Activated CD8-positive, alpha-beta memory T cell treated with anti-CD3 and anti-CD28 coated beads, Interleukin-2, amount 50 U/mL, for 48 hours (primary cell): ENCODE measurements at places on chromosomes 2 and 18.
A peak's percentile ranks its signal among the peaks of the same experiment; 100 is the strongest.

DNA sequence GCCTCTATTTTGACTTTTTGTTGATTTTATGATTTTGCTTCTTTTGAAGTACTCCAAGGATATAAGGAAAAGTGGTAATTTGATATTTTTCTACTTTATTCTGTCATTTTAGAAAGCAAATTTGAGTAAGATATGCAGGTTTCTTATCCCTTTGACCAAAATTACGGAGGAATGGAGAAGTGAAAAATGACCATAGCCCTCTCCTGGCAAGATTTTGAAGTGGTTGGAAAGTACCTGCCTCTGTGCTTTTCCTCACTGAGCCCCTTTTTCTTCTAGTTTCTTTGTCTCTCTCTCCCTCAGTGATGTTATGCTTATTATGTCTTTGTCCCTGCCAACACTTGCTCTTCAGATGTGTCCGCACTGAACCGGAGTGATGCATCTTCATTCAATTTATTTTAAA is 898.1 kb downstream of the EPHA4 start:
- no peak for DNase-seq

- no peak for DNase-seq
Measured at GRCh38 chr2:127864877-127865276, 6.9 kb upstream of the POLR2D start.

GRCh38 chr18:61894751-61895524 is 2.1 kb upstream of the RNF152 start:
- DNase-seq = no peak

DNA sequence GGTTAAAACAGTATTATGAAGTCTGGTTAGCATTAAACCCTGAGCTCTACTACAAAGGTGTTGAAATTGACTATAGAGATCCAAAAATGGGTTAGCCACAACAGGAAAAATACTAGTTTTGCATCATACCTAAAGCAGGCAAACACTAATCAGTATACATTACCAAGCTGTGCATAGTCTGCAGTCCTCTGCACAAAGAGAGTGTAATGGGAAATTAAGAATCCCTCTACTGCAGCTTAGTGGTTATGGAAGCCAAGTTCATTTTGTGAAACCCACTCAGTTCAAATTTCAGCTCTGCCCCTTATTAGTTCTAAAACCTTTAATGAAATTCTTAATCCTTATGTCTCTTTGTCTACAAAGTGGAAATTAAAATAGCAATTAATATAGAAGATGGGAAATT is 192.1 kb downstream of the MBD2 start:
- DNase-seq = no peak

DNA sequence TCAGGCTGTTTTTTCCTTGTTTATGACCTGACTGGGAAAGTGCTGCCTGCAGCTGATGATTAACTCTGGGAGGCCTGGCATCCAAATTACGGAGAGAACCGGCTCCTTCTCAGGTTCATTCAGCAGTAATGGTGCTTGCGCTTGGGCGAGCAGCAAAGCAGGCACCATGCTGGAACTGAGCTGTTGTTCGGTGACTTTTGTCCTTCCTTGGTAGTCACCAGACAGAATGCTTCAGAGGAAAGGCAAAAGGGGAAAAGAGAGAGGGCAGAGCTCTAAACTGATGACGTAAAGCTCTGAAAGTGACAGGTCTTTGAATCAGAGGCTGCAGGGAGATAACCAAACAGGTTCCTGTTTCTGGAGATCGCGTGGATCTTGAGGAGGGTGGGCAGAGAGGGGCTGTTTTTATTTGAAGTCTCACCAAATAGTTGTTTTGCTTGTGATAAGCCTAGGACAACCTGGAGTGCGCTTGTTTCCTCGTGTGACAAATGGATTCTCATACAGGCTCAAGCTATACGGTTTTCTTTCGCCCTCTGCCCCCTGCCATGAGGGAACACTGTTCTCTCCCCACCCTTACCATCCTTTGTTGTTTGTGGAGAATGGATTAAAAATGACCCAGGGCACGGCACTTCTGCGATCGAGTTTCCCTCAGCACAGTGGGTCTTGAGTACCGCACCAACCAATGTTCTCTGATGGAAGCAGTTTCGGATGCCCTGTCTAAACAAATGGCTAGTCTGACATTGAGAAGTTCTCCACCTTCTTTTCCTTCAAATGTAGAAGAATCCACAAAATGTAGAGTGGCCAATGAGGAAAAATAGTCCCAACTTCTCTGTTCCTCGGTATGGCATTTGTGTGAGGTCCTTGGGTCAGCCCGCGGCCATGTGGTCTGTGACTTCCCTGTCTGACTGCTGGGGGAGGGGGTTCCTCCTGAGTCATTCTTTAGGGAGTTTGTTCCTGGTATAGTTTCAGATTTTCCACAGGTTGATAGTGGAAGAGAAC is 1.3 kb downstream of the RASGRP3 start:
- DNase-seq = no peak

GRCh38 chr2:28638102-28638501 is 113.5 kb upstream of the PPP1CB start:
- no peak for DNase-seq

DNA sequence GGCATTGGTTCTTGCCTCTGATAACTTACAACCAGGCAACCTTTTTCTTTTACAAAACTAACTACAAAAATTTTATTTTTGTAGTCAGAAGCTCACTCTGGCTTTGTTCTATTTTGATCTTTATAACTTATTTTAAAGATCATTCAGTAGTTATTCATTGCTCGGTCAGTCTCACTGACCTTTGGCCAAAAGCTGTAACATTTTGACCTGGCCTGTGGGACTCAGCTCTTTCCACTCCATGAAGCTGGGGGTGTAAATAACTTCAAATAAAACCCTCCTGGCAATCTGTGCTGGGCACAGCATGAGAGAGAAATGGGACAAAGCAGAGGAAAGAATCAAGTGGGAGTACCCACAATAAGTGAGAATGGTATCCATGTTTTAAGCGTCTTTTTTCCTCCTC is 380.7 kb downstream of the SETBP1 start:
- DNase-seq = no peak

- DNase-seq = no peak
Measured at GRCh38 chr18:58132595-58133261, 88.7 kb downstream of the NEDD4L start.

DNA sequence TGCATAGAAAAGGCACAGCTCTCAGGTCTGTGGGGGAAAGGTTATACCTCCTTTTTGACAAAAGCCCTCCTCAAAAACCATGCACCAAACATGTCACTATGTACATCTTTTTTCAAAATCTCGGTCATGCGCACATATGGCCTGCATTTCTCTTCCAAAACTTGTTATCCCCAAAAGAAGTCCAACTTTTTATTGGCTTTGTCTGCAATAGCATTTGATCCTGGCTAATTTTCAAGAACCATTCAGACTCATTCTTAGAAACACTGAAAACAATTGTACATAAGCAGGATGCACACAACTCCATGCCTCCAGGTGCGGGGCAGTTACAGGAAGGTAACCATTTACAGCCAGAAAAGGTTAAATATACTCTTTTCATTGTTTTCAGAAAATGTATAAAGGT is 21.9 kb downstream of the SERTAD2 start:
- no peak for DNase-seq

DNA sequence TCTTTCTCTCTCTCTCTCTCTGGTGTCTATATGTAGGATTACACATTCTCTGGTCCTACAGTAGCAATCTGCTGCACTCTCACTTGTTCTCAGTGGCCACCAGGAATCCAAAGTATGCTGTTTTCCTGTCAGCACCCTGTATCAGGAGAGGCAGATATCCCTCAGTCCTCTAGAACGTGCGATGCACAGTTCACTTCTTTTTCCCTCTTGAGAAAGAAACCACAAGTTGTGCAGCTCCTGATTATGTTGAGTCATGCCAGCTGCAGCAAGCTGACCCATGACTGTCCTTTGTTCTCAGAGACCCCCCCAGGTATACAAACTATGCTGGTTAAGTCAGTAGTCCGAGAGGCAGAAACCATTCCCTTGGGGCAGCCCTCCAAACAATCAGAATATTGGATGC is 54.6 kb downstream of the LANCL1 start:
- DNase-seq = no peak

GRCh38 chr2:191836471-191836852 is 10.4 kb downstream of the CAVIN2 start:
- no peak for DNase-seq

DNA sequence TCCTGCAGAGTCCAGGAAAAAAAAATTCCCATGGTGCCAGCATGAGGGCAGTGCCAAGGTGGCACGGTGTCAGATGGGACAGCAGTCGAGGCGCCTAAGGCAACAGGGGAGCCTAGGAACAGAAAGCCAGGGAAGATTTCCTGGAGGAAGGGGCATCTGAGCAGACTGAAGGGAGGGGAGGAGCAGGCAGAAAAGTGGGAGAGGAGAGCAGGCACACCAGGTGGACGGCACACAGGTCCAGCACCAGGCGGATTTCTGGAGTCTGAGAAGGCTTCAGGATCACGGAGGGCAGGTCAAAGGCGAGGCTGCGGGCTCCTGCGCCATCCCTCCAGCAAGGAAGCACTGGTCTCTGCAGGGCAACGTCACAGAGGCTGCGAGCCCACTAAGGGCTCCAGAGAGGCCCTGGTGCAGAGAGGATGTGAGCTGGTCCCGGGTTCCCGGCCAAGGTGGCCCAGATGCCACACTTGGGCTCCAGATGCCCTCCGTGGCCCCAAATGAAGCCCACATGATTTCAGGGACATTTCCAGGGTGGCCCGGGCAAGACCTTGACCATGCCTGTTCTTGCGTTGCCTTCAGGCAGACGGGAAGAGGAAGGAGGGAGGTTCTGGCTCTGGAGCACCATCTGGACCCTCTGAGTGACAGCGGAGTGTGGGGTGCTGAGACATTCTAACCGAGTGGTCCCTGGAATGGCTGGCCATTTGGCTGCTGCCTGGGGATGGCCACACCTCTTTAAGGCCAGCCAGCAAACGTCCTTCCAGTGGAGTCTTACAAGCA is 4.1 kb downstream of the HS6ST1 start:
- peak; percentile 49 for DNase-seq

- no peak for DNase-seq
Measured at GRCh38 chr2:37318401-37318800, 6.2 kb downstream of the PRKD3 start.

DNA sequence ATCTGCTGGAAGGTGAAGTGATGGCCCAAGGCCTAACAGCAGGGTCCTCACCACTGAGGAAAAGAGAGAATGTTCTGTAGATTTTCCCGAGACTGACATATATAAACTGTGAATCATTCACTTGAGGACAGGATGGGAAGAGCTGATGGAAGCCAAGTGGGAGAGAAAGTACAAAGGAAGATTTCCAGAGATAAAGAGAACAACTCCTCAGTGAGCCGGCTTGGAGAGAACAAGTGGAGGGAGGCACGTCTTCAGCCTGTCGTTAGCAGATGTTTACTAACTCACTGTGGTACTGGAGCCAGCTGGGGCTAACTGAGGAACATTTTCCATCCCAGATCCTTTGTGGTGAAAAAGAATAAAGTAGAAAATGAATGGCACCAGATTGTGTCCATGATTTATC is 552.9 kb upstream of the TNP1 start:
- no peak for DNase-seq

DNA sequence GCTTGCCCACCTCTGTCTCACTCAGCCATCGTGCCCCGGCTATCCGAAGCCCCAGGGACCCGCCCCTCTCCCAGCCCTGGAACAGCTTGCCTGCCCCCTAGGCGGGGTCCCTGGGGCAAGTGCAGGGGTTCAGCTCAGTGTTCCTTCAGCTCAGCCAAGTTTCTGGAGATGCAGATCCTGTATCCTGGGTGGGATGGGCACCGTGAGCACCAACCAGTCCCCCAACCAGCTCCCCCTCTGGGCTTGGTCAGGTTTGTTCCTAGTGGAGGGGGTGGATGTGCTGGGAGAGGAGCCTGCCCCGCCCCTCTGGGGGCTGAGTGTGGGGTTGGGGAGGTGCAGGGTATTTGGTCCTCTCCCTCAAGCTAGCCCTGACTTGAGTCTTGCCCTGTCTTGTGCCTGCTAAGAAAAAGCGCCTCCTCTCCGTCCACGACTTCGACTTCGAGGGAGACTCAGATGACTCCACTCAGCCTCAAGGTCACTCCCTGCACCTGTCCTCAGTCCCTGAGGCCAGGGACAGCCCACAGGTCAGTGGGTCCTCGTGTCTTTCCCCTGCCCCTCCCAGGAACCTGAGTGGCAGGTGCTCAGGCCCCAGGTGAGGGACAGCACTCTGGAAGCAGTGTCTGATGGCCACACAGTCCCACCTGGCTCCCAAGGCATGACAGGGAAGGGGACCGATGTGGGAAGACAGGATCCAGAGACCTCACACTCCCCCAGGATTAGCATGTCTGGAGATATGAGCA is 32.6 kb downstream of the MLPH start:
- DNase-seq = no peak

DNA sequence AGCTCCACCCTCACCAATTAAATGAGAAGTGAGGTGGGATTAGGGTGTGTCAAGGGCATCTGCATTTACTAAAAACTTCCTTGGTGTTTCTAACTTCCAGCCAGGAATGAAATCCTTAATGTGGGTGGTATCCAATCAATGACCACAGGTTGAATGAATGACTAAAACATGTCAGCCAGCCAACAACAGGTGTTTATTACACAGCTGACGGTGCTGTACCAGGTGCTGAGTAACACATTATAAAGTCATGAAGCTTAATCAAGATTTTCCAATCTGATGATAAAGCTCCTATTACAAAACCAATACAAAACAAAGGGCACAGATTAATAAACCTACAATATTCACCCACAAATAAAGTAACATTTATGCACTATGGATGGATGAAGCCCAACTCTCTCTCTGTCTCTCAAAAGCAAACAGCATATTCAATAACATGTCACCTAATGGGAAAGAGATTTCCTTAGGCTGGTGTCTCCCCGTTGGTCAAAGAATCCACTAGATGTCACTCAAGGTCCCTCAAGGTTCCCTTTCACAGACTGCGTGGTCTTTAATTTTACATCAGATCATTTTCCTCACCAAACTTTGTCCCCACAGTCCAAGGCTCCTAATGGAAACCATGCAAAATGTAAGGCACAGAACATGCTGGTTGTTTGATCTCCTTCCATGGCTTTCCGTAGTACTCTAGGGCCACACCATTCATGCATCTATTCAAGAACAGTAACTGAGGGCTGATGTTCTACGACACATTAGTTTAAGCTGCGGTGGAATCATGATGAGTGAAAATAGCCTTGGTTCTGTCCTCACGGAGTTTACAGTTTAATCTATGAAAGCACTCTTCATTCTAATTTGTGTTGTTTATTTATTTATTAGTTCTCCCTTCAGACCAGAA is 6.4 kb upstream of the PTPN4 start:
- no peak for DNase-seq

GRCh38 chr18:13289481-13290205 is 71.1 kb downstream of the LDLRAD4 start:
- no peak for DNase-seq

- DNase-seq = no peak
Measured at GRCh38 chr18:41630232-41630886, 324.7 kb upstream of the PIK3C3 start.
